ENCODE measurements at places on chromosomes 11 and 22.

DNA sequence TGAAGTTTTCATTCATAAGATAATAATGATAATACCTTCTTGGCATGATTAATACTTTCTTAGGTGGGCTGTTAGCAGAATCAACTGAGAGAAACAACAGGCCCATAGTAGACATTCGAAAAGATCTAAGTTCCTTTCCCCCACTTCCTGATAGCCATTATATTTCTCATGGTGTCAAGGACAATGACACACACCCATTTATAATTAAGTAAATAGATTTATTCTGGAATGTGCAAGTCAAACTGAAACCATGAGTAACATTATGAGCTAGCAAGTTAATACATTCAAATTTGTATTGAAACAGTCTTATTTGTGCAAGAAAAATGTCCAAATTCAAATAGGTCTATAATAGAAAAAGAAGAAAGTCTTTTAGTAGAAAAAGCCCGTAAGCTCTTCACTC lies 301.1 kb downstream of the GUCY1A2 start:
- no peak for DNase-seq

- DNase-seq = no peak
These were observed 45.3 kb downstream of the C22orf31 start for GRCh38 chr22:29016067-29016938.

DNA sequence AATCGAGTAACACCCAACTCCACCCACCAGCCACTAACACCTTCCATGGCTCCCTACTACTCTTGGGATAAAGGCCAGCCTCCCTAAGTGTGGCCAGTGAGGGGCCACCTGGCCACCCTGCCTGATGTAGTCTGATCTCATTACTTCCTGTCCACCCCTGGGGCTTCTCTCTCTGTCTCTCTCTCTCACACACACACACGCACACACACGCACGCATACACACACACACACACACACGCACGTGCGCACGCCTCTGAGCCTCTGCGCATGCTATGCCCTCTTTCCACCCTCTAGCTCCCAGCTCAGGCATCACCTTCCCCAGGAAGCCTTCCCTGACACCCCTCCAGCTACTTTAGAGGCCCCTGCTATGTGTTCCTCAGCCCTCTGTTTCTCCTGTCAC lies 3.9 kb downstream of the MFNG start:
- DNase-seq = no peak

DNA sequence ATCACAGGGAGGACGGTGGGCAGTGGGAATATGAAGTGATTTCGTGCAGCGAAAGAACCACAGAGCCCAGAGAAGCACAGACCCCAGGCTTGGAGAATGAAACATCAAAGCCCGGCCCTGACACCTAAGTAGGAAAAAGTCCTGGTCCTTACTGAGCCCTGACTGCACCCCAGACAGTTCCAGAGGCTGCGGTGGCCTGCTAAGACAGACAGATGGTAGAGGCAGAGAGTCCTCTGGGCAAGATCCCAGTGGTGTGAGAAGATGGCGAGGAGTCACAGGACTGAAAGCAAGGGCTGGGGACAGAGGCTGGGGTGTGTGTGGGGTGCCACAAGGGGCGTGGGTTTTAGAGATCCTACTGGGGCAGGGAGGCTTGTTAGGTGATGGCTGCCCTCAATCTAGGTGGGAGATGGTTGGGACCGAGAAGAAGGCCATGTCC lies 3.7 kb downstream of the CBX6 start:
- no peak for DNase-seq

DNA sequence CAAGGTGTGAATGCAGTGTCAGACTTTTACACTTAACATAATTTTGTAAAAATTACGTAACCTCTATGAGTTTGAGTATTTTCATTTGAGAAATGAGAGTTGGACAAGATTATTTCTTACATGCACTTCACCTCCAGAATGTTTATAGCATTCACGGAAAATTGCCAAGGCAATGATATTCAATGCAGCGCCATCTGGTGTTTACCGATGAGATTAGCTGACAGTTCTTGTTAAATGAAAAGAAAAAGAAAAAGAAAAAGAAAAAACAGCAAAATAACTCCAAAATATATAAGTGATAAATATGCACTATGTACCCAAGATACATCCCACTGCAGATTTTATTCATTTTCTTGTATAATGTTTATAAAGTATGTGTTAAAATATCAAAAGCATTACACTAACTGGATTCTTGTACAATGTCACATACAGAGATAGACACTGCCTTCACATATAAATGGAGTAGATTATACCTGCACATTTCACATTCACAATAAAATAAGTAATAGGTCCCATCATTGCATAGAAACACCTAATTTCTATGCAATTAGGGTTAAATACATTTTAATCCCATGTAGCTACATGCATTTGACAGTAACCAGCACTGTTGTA lies 976.3 kb upstream of the FAT3 start:
- DNase-seq = peak; percentile 4
